ENCODE measurements at places on chromosomes 11 and 22. TPM values are rescaled to one million over a fixed set of nuclear protein-coding genes. Genes with fewer than 3 reads are reported as not detected.

- no peak for DNase-seq
These were observed 4.7 kb upstream of the SPI1 start for GRCh38 chr11:47383071-47383470.

DNA sequence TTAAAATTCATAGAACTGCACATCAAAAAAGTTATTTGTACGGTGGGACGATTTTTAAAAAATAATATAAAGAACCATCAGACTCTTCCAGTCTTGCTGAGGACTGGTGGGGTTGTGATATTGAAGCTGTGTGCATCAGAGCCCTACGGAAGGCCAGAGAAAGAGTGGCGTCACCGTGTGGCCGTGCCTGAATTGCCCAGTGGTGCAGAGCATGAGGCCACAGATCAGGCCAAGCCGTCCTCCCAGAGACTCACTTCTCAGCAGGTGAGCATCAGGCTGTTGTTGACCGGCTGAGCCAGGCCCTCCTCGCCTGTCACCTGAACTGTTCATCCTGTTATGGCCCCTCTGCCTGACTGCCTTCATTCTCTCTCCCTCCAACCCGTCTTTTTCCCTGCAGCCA, 1013.9 kb downstream of the TBC1D22A start:
- peak; percentile 19 for DNase-seq

DNA sequence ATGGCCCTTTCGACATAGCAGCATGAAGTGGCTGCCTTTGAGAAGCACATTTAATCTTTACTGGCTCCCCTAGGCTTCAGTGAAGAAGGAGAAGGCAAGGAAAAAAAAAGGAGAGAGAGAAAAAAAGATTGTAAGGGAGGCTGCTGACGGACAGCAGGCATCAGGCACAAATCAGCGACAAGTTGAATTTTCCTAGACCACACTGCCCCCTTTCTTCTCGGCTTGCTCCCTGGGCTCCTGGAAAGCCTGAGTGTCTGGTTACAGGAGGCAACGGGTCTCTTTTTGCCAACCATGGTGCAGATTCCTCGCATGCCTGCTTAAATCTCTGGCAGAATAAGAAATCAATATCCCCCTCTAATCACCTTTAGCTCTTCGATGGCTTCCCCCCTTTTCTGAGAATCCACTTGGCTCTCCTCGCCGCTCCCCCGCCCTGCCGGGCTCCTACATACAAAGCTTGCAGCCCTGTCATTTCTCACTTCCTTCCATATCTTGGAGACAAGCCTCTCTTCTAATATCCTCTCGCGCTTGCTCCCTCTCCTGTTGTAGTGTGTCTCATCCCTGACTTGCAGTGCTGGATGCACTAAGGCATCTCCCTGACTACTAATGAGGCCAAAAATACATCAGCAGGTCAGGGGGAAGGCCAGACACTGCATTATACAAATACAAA, 14.3 kb downstream of the BLID start:
- peak; percentile 53 for DNase-seq

DNA sequence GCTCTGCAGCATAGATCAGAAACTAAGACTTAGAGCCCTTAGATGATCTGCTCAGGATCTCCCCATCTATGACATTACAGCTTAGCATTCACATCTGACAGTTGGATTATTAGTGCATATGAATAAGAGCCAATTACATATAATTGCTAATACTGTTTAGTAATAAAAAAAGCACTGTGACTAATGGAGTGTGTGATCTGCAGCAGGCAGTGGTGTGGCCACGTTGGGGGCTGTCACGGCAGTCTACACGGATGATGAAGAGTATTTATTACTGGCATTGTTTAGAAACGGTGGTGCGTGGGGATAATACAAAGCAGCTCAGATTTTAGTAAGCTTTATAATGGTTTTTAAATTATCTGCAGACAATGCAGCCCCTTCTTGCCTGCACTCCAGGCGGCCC, 93.5 kb upstream of the TIMP3 start:
- DNase-seq: no peak

- peak; percentile 60 for DNase-seq
These were observed at the start of gene RIN1 for GRCh38 chr11:66336234-66337102. Gene RIN1 (minus strand): TSS chr11:66336434. CDS start chr11:66336402, 32 bp downstream.

The OSBP2 gene
- total RNA-seq: 10.4 TPM

The CADM1 gene
- total RNA-seq: 20.3 TPM

The GAB4 gene
- not detected for total RNA-seq

The DERL3 gene
- 6.2 TPM for total RNA-seq
